SK-N-SH treated with all-trans-retinoic acid at 6 μM for 48 hours (cell line): ENCODE measurements at places on chromosomes 7 and 10.

- no peak for ATAC-seq
Observed at GRCh38 chr10:13709931-13710650, 123.3 kb downstream of the PRPF18 start.

DNA sequence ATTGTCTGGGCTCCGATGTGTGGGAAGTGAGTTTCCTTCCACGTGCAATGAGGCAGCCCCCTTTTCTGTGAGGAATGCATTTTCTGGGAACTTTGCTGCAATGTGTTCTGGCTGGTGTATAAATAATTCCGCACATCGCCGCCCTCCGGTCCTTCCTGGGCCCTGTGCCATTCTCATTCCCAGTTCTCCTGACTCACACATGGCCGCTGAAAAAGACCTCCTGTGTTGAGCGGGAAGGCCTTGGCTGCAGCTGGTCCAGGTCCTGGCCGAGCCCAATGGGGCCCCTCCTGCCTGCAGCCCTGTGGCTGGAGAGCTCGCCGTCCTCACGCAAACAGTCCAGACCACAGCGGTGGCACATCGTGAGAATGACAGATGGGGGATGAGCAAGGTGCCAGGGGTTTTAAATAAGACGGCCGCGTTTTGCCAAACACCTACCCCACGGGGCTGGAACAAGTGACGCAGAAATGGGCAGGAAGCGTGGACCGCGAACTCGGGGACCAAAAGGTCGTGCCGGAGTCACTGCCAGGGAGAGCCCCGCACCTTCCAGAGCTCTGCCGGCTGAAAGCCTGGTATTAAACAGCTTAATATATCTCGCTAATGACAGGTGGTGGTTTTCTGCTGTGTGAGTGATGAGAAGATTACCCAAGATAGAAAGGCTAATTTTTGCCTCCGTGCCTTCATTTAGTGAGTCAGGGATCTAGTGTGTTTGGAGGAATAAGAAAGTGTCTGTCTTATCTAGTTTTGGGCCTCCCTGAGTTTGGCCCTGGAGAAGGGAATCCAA lies 37.0 kb downstream of the FAM20C start:
- no peak for ATAC-seq

DNA sequence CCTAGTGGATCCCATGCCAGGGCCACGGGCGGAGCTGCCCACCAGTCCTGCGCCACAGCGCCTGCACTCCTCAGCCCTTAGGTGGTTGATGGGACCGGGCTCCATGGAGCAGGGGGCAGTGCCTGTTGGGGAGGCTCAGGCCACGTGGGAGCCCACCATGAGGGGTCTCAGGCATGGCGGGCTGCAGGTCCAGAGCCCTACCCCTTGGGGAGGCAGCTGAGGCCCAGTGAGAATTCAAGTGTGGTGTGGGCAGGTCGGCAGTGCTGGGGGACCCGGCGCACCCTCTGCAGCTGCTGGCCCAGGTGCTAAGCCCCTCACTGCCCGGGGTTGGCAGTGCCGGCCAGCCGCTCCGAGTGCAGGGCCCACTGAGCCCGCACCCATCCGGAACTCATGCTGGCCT lies 139.8 kb upstream of the LYZL2 start:
- no peak for ATAC-seq

DNA sequence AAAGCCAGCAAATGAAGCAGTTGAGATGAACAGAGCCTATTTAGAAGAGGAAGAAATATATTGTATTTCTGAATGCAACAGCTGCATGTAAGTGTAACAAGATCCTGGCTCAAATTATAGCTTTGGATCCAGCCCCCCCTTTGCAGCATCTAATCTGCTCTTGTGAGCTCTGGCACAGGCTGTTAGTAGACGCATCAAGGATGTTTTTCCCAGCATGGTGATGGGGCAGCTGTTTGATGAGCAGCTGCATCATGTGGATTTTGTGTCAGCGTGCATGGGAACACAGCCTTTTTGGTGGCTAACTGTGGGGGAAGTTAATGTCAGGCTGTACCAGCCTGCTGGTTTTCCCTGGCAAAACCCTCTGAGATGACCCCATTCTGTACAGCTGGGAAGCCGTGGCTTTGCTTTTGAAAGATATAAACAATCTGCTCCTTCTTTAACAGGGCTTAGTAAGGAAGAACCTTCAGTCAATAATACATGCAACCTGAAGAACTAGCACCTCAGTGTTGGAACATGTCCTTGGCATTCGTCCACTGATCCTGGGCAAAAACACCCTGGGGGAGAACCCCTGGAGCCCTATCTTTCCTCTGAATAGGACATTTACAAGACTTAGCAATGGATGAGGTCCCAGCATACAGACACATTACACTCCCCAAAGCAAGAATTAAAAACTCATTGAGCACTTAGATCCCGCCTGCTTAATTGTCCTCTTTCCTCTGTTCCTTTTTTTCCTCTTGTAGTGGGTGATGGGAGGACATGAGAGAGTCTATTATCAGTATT lies 70.6 kb downstream of the NPS start:
- no peak for ATAC-seq

GRCh38 chr7:129778770-129779601 lies 167.5 kb downstream of the NRF1 start:
- ATAC-seq: no peak

DNA sequence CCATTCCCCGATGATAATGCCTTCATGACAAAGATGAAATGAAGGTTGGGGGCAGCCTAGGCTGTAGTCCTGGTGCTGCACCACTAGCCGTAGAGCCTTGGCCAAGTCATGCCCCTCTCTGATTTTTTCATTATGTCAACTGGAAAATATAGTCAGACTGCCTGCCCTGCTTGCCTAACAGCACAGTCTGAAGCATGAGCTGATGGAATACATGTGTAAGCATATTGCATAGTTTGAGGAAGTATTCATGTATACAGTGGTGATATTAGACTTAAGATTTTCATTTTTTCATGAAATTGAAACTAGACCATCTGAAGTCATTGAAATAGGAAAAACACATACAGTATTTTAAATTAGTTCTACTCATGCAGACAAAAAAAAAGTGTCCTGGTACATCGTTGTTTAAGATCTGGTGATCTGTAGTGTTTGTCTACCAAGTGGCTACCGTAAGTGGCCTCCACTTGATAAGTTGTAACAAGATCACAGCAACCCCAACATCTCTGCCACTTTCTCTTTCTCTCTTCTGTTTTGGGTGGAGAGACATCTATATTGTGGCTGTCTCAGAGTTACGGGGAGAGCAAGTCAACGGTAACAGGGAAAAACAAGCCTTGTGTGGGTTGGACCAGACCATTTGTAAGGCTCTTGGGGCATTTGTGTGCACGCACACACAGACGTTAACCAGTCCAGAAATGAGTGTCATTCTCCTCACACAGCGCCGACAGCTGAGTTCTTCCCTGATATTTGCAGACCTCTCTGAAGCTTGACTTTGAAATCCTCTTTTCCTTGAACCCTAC lies 716.6 kb upstream of the GALNT17 start:
- ATAC-seq: no peak

GRCh38 chr7:158657189-158657746 lies 47.3 kb downstream of the NCAPG2 start:
- no peak for ATAC-seq
